Ovary (tissue), 10 donors: ENCODE measurements at places on chromosomes 5 and 9. TPM values are rescaled to one million over a fixed set of nuclear protein-coding genes. Genes with fewer than 3 reads are reported as not detected.
A peak's percentile ranks its signal among the peaks of the same experiment; 100 is the strongest.

SRA1 gene
- total RNA-seq, result 20.1 TPM

CCDC152 gene
- total RNA-seq, result 4.2 TPM

BSPRY gene
- total RNA-seq, result 0.72 TPM

SH3TC2 gene
- total RNA-seq, result 0.77 TPM

EGFL7 gene
- 45.4 TPM for total RNA-seq

DNA sequence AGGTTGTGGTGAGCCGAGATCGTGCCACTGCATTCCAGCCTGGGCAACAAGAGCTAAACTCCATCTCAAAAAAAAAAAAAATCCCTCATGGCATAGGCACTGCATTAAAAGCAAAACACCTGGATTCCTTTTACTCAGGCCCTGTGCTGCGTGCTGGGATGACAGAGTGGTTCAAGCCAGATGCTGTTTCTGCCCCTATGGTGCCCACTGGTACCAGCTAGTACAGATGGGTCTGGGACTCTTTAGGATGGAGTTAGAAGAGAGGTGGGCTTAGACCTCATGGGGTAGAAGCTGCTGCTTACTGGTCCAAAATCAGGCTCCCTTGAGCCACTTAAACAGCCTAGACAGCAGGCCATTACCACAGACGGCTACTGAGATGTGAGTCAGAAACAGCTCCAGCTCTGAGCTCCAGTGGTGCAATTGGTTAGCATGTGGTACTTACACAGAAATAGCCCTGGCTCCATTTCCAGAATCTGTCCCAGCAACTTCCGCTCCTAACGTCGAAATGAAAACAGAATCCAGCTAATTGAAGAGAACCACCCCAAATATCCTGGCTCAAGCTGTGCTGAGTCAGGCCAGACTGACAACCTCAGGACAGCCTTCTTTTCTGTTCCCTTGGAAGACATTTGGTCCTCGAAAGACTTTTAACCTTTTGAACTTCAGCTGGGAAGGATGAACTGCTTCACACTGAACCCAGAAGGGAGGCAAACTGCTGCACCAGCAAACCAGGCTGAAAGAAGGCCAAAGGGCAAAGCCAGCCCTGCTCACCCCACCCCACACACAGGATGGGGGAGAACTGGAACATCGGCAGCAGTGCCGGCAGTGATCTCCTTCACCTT is 15.5 kb downstream of the C5orf15 start:
- peak; percentile 49 for DNase-seq
- H3K27ac ChIP-seq, result peak overlapping the region; percentile 29
- peaks cover 4% of the 10 kb centered on the region for H3K4me1 ChIP-seq
- no peak overlapping the region for H3K4me3 ChIP-seq
- no peaks in the 10 kb centered on the region for H3K36me3 ChIP-seq

GRCh38 chr5:76590027-76590426 is 33.2 kb downstream of the F2RL2 start:
- no peaks in the 10 kb centered on the region for H3K27me3 ChIP-seq
- H3K4me1 ChIP-seq, result no peaks in the 10 kb centered on the region
- DNase-seq, result no peak

DNA sequence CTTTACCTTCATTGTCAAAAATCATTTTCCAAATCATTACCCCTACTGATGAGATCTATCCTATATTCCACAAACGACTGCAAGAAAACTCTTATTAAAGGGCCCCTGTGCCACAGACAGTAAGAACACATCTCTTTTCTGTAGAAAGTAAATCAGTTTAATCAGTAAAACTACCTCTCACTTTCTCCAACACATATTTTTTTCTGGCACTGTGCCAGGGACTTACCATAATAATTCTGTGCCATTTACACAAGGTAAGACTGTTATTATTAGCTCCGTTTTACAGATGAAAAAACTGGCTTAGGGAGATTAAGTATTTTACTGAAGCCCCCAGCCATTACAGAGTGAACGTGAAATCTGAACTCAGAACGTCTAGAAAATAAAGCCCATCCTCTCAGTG is 587.0 kb upstream of the COX7C start:
- H3K36me3 ChIP-seq, result no peaks in the 10 kb centered on the region
- no peaks in the 10 kb centered on the region for H3K4me1 ChIP-seq
- H3K4me3 ChIP-seq, result no peak overlapping the region
- DNase-seq, result no peak

DNA sequence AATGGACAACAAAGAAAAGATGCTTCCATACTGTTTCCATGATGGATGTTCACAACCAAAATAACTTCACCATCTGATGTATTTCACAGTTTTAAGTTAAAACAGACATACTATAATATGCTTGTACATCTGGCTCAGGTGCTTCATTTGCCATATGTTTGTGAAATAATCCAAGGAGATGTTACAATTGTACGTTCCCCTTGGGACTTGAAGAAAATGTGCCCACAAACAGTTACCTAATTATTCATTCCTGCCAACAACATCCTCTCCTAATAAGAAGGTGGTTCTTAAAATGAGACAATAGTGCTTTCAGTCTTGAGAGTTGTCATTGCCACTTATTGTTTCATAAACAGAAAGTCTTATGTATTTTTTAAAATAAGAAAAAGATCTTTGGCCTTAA is 33.1 kb upstream of the SMARCA2 start:
- no peaks in the 10 kb centered on the region for H3K27me3 ChIP-seq
- H3K4me1 ChIP-seq, result peaks cover 9% of the 10 kb centered on the region
- no peak for DNase-seq

DNA sequence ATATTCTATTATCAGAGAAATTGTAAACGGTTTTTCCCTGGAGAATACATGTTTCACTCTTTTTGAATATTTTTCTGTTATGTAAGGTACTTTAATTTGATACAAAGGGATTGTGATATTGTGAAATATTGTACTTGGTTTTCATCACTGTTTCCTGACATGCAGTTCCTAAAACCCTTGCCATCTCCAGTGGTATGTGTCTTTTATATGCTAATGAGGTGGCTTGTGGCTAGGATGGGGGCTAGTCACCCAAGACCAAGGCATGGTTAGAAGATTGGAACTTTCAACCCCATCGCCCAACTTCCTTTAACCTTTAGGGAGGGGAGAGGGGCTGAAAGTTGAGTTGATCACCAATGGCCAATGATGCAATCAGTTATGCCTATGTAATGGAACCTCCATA is 160.6 kb downstream of the TAF11L14 start:
- no peak overlapping the region for H3K4me3 ChIP-seq
- no peak overlapping the region for H3K27ac ChIP-seq
- no peaks in the 10 kb centered on the region for H3K36me3 ChIP-seq
- DNase-seq, result no peak

DNA sequence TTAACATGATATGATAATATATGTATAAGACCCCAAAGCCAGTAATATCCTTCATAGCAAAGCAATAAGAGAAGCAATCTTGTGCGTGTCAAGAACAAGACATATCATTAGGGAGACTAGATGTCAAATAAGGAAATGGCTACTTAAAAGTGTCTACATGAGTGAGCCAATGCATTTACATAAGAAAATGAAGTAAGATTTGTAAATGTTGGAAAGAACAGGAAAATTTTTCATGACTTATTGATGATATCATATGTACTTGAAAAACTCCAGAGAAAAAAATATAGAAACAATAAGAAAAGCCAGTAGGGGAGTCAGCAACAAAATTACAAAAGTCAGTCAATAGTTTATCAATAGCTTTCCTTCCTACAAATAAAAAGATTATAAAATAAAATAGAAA is 13.8 kb upstream of the MCTP1 start:
- no peak for DNase-seq
- no peaks in the 10 kb centered on the region for H3K4me1 ChIP-seq
- no peak overlapping the region for H3K4me3 ChIP-seq
- H3K27me3 ChIP-seq, result no peaks in the 10 kb centered on the region
- H3K36me3 ChIP-seq, result no peaks in the 10 kb centered on the region
- no peak overlapping the region for H3K27ac ChIP-seq

- no peak overlapping the region for H3K4me3 ChIP-seq
- H3K36me3 ChIP-seq, result no peaks in the 10 kb centered on the region
- no peak overlapping the region for H3K27ac ChIP-seq
Observed at GRCh38 chr5:109421956-109422355, 12.2 kb upstream of the PJA2 start.

DNA sequence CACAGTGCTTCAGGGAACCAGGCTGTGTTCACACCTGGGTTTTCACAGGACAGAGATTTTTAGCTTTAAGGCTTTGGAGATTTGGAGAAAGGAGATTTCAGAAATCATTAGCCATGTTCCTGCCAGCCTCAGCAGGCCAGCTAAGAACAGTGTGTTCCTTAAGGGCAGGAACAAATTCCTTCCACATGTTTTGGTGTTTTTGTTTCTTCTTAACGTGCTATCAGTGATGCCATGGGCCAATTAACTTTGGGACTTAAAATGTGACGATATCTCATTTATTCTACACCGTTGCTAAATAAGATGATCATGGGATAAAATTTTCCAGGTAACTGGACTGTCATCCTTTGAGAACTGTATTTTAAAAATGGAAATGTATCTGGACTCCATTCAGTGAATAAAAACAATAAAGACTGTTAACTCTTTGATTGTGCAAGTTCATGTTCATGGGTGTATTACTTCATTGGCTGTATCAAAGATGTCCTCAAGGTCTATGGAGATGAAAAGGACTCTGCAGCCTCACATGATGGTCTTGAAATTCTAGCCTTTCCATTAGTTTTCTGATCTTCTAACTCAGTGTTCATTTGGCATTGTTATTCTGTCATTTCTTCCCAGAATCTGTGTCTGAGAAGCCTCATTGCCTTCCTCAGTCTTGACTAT is 72.3 kb downstream of the ZNF366 start:
- no peaks in the 10 kb centered on the region for H3K36me3 ChIP-seq
- DNase-seq, result no peak
- peaks cover 5% of the 10 kb centered on the region for H3K4me1 ChIP-seq
- H3K27ac ChIP-seq, result no peak overlapping the region
- no peak overlapping the region for H3K4me3 ChIP-seq

DNA sequence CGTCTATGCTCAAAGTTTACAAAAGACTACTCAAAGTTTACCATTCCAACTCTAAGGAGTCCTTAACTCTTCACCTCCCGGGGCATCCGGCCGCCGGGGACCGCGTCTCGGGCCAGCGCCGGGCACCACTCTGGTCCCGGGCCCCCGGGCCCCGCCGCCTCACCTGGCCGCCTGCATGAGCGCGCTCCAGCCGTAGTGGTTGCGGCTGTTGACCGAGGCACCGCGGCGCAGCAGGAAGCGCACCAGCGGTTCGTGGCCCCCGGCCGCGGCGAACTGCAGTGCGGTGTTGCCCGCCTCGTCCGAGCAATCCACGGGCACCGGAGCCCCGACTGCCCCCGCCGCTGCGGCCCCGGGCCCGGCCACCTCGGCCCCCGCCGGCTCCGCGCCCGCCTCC is 388 bp downstream of the ANKS6 start:
- H3K27me3 ChIP-seq, result no peaks in the 10 kb centered on the region
- no peak overlapping the region for H3K27ac ChIP-seq
- H3K36me3 ChIP-seq, result no peaks in the 10 kb centered on the region
- peak overlapping the region; percentile 51 for H3K4me3 ChIP-seq
- DNase-seq, result peak; percentile 54

DNA sequence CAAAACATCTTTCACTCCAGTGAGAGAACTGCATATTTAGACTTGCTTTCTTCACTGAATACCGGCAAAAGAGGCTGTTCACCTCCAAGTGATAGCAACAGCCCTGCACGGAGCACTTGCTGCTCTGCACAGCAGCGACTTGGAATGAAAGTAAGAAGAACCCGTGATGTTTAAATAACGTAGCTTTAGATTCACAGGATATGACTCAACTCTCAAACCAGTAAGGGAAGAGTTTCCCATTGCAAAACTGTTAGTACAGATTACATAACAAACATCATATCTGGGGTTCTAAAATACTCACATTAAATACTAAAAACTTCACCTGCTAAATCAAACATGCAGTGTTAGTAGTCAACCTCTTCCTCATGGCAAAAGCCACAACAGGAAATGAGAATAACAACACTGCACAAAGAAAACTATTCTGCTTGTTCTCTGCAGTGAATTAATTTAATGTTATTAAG is 203.4 kb downstream of the MCTP1 start:
- H3K36me3 ChIP-seq, result no peaks in the 10 kb centered on the region
- no peaks in the 10 kb centered on the region for H3K27me3 ChIP-seq
- no peak overlapping the region for H3K27ac ChIP-seq
- DNase-seq, result no peak
- no peaks in the 10 kb centered on the region for H3K4me1 ChIP-seq
- peak overlapping the region; percentile 15 for H3K4me3 ChIP-seq

GRCh38 chr9:35267710-35268109 is 105.9 kb downstream of the UNC13B start:
- no peaks in the 10 kb centered on the region for H3K4me1 ChIP-seq
- no peak for DNase-seq
- H3K27ac ChIP-seq, result no peak overlapping the region
- H3K4me3 ChIP-seq, result no peak overlapping the region
- H3K27me3 ChIP-seq, result no peaks in the 10 kb centered on the region
- no peaks in the 10 kb centered on the region for H3K36me3 ChIP-seq

GRCh38 chr5:142439207-142439860 is 114.5 kb upstream of the SPRY4 start:
- no peak overlapping the region for H3K27ac ChIP-seq
- H3K27me3 ChIP-seq, result no peaks in the 10 kb centered on the region
- DNase-seq, result no peak
- no peak overlapping the region for H3K4me3 ChIP-seq

DNA sequence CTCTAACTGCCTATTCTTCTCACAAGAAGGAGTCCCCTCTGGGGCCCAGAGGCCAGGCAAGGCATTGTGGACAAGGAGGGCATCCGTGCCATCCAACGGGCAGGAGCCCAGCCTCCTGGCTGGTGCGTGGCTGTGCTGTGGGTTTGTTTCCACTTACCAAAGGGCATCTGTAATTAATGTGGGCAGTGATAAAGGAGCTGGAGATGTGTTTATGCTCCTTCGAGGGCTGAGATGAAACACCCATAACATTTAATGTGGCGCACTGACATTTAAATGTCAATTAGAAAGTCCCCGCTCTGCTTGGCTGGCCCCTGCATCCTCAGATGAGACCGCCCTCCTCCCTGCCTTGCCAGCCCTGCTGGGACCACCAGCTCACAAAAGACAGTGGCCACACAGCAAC is 57.1 kb downstream of the KCNIP1 start:
- H3K36me3 ChIP-seq, result no peaks in the 10 kb centered on the region
- no peak overlapping the region for H3K27ac ChIP-seq
- H3K4me1 ChIP-seq, result no peaks in the 10 kb centered on the region
- no peaks in the 10 kb centered on the region for H3K27me3 ChIP-seq
- no peak for DNase-seq

- H3K4me1 ChIP-seq, result no peaks in the 10 kb centered on the region
- H3K27ac ChIP-seq, result no peak overlapping the region
- no peaks in the 10 kb centered on the region for H3K27me3 ChIP-seq
- H3K4me3 ChIP-seq, result no peak overlapping the region
- H3K36me3 ChIP-seq, result no peaks in the 10 kb centered on the region
- no peak for DNase-seq
Observed at GRCh38 chr9:71521132-71521531, 247.2 kb downstream of the CEMIP2 start.

DNA sequence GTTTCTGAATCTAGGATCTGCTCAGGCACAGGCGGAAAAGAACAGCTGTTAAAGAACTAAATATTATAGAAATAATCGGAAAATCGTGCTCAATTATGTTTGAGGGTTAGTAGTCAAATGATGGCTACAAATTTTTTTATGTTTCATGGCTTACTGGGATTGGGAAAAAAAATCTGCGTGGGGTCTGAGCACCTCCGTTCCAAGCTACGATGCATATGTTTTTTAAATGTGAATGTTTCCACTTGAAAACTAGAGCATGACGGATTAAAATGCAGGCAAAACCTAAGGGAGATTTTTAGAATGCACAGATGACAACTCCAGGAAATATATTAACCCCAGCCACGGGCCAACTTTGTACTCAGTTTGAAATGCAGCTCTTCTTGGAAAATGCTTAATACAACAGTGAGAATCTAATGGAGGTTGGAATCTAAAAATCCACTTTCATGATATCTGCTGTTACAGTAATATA is 5.3 kb downstream of the OTP start:
- DNase-seq, result no peak
- H3K27ac ChIP-seq, result no peak overlapping the region
- no peak overlapping the region for H3K4me3 ChIP-seq
